ENCODE measurements at places on chromosomes 16 and 17. TPM values are rescaled to one million over a fixed set of nuclear protein-coding genes. Genes with fewer than 3 reads are reported as not detected.

ODF4 gene
- not detected for polyA plus RNA-seq

ZNF205 gene
- polyA plus RNA-seq: 6.7 TPM

KCNH4 gene
- not detected for polyA plus RNA-seq

CARD14 gene
- 0.16 TPM for polyA plus RNA-seq

DNA sequence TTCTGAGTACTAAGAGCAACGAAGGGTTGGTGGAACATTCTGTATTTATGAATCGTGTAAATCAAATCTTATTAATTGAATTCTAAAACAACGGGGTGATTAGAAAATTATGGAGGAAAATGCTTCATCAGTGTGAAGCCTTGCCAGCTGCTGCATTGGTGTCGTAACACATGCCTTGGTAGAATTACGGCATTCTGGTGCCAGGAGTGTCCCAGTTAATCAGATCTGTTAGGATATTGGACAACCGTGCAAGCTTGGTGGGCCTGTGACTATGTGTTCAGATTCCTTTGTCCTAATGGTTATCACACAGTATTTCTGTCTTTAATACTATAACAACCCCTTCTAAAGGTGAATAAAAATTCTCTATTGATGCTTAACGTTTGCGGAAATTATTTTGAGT lies 44.2 kb upstream of the TANC2 start:
- no peak for DNase-seq

GRCh38 chr16:49280105-49280741 lies 1.4 kb downstream of the CBLN1 start:
- no peak for DNase-seq

- no peak for DNase-seq
Observed at GRCh38 chr16:52251495-52251894, 295.4 kb downstream of the TOX3 start.

DNA sequence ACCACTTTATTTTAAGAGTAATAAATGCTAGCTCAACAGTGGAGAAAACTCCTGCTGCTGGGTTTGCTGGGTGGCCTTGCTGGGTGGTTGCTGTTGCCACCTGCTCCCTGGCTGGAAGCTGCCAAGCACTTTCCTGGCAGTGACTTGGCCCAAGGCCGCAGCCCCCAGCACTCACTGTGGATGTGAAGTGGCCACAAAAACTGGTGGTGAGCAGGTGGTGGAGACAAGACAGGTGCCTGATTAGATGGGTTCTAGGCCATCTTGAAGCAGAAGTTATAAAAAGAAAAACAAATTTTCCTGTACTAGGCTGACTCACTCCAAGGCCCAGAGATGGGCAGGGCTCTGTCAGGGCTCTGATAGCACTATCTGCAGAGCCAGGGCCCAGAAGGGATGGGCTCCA lies 224.7 kb upstream of the NLRP1 start:
- no peak for DNase-seq

DNA sequence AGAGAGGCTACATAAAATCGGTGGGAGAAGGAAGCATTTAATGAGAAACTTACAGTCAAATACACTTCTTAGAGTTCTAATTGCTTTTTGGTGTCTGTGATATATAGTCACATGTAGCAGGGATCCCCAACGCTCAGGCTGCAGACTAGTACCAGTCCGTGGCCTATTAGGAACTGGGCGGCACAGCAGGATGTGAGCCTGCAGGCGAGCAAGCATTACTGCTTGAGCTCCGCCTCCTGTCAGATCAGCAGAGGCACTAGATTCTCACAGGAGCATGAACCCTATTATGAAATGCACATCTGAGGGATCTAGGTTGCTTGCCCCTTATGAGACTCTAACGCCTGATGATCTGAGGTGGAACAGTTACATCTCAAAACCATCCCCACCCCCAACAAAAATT lies 158.5 kb downstream of the TANC2 start:
- no peak for DNase-seq

DNA sequence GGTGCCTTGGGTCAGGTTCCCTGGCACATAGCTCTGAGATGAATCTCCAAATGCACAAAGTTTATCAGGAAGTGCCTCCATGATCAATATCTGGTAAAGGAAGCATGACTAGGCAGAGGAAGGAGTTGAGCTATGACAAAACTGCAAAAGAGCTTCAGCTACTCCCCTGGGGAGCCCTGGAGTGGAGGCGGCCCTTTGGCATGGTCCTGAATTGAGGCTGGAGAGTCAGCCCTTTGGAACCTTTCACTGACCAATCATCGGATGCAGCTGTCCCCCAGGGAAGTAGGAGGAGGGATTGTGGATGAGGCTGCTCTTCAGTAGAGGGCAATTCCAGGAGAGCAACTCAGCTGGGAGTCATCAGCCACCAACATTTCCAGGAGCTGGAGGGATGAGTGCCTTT lies 46.1 kb upstream of the NLRP1 start:
- DNase-seq: no peak

DNA sequence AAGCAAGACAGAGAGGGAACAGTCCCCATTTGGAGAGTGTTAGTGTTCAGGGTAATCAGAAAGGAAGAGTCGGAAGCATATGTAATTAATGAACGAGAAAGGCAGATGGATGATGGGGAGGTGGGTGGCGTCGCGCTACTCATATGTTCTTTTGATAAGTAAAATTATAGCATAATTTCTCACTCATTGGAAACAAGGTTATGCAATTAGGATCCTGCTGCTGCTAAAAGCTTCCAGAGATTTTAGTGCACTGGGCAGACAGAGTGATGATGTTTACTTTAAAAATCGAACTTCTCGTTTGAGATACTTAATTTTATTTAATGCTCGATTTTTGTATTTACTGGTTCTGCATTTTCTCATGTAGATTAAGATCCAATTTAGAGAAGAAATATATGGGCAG lies 96.2 kb downstream of the PRKCA start:
- no peak for DNase-seq

DNA sequence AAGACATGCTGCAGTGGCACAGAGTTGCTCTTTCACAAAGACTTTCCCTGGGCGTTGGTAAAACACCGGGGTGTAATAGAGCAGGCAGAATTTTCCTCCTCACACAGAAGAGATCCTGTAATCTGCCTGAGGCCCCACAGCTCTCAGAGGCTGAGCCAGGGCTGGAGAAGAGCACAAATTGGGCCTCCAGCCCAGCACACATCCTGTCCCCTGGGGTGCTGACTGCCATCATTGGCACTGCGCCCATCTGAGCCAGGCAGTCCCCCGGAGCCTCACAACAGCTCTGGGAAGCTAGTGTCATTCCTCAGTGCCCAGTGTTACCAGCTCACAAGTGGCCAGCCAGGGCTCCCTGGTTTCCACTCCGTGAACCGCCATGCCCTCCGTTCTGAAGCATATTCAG lies 119.4 kb downstream of the SOCS1 start:
- no peak for DNase-seq

- DNase-seq: no peak
Observed at GRCh38 chr16:14475370-14476139, 154.5 kb downstream of the PARN start.

- no peak for DNase-seq
Observed at GRCh38 chr16:53156516-53156915, 101.7 kb downstream of the CHD9 start.

- DNase-seq: no peak
Observed at GRCh38 chr16:83674931-83675535, 132.7 kb upstream of the HSBP1 start.

- no peak for DNase-seq
Observed at GRCh38 chr16:88375236-88375975, 7.4 kb upstream of the ZNF469 start.
